ENCODE measurements at places on chromosomes 13 and 19.

DNA sequence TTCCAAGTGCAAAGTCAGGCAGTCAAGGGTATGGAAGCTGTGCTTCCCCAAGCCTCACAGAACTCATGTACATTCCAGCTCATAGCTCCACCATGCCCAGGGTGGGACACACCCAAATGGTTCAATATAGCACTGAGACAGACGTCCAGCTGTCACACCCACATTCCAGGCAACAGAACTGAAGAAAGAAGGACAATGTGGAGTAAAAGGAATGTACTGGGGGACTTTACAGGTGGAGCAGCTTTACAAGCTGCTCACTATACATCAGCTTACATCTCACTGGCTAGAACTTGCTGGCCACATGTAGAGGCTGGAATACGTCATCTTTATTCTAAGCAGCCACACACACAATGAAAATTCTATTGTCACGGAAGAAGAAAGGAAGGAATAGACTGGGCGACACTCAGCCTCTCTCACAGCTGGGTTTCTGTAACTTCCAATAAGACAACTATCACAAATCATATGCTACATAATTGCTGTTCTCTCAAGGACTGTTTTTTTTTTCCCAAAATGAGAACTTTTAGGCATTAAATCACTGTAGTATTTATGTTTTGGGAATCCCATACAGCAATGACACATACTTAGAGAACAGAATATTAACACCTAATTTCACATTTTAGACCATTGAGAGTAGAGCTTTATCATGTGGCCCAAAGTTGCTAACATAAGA is 86.1 kb downstream of the KLF12 start:
- no peak overlapping the region for H3K4me3 ChIP-seq
- no peaks in the 10 kb centered on the region for H3K36me3 ChIP-seq
- H3K4me1 ChIP-seq = no peaks in the 10 kb centered on the region
- H3K27ac ChIP-seq = no peak overlapping the region
- no peak for DNase-seq

DNA sequence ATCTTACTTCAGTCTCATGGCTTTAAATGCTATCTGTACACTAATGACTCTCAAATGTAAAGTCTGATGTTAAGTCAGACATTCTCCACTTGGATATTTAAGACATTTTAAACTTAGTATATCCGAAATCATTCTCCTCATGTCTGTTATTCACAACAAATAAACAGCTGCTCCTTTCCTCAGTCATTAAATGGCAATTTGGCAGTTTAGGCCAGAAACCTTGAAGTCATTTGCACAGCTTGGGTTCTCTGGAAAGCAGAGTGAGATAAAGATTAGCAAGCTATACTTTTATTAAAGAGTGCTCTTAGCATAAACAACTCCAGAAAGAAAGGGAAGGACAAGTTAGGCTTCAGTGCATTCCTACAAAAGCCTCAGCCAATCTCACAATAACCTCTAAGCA is 53.7 kb downstream of the DNAJC15 start:
- H3K27me3 ChIP-seq = no peaks in the 10 kb centered on the region
- no peak overlapping the region for H3K4me3 ChIP-seq
- H3K36me3 ChIP-seq = peaks cover 2% of the 10 kb centered on the region
- DNase-seq = no peak
- H3K27ac ChIP-seq = peak overlapping the region; percentile 29

- no peaks in the 10 kb centered on the region for H3K4me1 ChIP-seq
- H3K36me3 ChIP-seq = no peaks in the 10 kb centered on the region
- DNase-seq = no peak
- no peak overlapping the region for H3K4me3 ChIP-seq
These were observed 372.6 kb downstream of the OXGR1 start for GRCh38 chr13:96621634-96622183.

GRCh38 chr13:82747958-82748357 is 1134.3 kb downstream of the SLITRK1 start:
- no peak overlapping the region for H3K4me3 ChIP-seq
- H3K27ac ChIP-seq = no peak overlapping the region
- no peaks in the 10 kb centered on the region for H3K4me1 ChIP-seq
- no peak for DNase-seq
- no peaks in the 10 kb centered on the region for H3K36me3 ChIP-seq

DNA sequence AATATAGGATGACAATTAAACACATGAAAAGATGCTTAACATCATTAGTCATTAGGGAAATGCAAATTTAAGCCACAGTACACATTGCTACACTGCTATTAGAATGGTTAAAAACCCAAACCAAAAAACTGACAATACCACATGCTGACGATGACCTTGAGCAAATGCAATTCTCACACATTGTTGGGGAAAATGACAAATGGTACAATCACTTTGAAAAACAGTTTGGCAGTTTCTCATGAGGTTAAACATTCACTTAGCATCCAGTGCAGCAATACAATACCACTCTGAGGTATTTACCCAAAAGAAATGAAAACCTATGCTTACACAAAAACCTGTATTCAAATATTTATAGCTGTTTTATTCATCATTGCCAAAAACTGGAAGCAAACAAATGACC is 11.3 kb downstream of the FLT3 start:
- H3K27me3 ChIP-seq = no peaks in the 10 kb centered on the region
- no peak overlapping the region for H3K4me3 ChIP-seq
- no peaks in the 10 kb centered on the region for H3K36me3 ChIP-seq
- H3K27ac ChIP-seq = no peak overlapping the region
- no peak for DNase-seq

- no peak overlapping the region for H3K4me3 ChIP-seq
- no peaks in the 10 kb centered on the region for H3K36me3 ChIP-seq
- no peak overlapping the region for H3K27ac ChIP-seq
- no peaks in the 10 kb centered on the region for H3K27me3 ChIP-seq
- peaks cover 10% of the 10 kb centered on the region for H3K4me1 ChIP-seq
These were observed 18.5 kb upstream of the COLGALT1 start for GRCh38 chr19:17536955-17537354.

DNA sequence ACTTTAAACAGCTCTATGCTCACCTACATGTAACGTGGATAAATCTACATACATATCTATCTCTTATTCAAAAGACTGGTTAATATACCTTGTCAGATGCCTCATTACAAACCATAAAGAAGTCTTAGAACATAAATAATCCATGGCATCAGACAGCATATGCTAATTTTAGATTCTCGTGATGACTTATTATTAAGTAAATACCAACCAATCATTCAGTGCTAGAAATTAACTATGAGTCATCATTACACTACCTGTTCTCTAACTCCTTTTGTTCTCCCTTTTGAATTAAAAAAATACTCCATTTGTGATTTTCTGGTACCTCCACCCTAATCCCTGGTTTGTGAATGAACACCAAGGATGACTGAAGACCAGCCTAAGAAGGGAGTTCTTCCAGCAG is 754.3 kb upstream of the ARGLU1 start:
- H3K27ac ChIP-seq = no peak overlapping the region
- DNase-seq = no peak
- no peaks in the 10 kb centered on the region for H3K27me3 ChIP-seq
- H3K4me1 ChIP-seq = no peaks in the 10 kb centered on the region

- no peak for DNase-seq
- no peak overlapping the region for H3K4me3 ChIP-seq
- H3K4me1 ChIP-seq = no peaks in the 10 kb centered on the region
- no peaks in the 10 kb centered on the region for H3K36me3 ChIP-seq
These were observed 120.6 kb upstream of the GPR12 start for GRCh38 chr13:26881154-26881553.

GRCh38 chr13:106471957-106472543 is 63.4 kb downstream of the EFNB2 start:
- H3K4me3 ChIP-seq = no peak overlapping the region
- DNase-seq = no peak
- H3K27me3 ChIP-seq = no peaks in the 10 kb centered on the region
- H3K36me3 ChIP-seq = no peaks in the 10 kb centered on the region
- H3K27ac ChIP-seq = no peak overlapping the region

DNA sequence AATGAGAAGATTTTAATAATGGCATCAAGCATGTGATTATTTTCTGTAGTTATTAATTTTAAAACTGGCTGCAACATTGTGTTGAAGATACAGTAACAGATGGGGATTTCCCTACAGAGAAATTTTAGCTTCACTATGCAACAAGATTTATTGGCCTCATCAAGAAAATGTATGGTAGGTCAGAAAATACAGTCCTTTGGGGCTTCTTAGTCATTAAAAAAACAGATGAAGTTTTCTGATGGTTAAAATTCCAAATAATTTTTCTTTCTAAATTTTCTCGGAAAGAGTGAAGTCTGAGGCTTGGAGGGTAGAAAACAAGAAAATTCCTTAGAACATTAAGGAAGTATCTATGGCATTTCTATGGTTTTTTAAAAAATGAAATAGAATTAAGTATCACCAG is 1790.8 kb upstream of the PCDH20 start:
- no peak for DNase-seq
- no peaks in the 10 kb centered on the region for H3K27me3 ChIP-seq
- H3K4me3 ChIP-seq = no peak overlapping the region
- H3K36me3 ChIP-seq = no peaks in the 10 kb centered on the region
- H3K27ac ChIP-seq = no peak overlapping the region
- H3K4me1 ChIP-seq = no peaks in the 10 kb centered on the region

DNA sequence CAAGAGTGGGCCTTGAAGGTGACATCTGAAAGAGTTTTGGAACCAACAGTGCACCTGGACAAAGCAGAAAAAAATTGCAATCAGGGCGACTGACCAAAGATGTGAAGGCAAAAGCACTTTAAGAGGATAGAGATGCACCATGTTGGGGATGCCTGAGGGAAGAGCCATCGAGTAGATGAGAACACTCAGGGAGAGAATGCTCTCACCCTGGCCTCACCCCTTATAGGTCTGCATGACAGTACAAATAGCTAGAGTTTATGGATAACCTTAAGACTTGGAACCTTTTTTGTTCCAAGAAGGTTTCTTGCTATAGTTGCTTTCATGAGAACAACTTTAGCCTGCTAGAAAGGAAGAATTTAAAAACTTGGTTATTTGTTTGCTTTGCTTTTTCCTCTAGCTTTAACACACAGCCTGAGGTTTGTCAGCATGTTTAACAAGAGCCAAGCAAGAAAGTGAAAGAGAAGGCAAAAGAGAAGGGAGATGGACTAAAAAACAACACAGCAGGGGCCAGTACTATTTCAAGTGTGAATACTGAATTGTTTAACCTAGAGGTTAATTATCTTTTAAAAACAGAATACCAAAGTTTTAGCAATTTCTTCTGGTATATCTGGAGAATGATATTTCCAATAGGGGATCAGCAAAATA is 418.9 kb downstream of the DIAPH3 start:
- H3K4me1 ChIP-seq = no peaks in the 10 kb centered on the region
- H3K36me3 ChIP-seq = no peaks in the 10 kb centered on the region
- DNase-seq = no peak
- H3K27me3 ChIP-seq = no peaks in the 10 kb centered on the region

- DNase-seq = no peak
- no peak overlapping the region for H3K27ac ChIP-seq
- no peaks in the 10 kb centered on the region for H3K27me3 ChIP-seq
- H3K4me3 ChIP-seq = no peak overlapping the region
- no peaks in the 10 kb centered on the region for H3K4me1 ChIP-seq
These were observed 5.0 kb downstream of the PRODH2 start for GRCh38 chr19:35807633-35808032.

GRCh38 chr13:31261241-31261640 is 61.5 kb downstream of the B3GLCT start:
- H3K4me1 ChIP-seq = no peaks in the 10 kb centered on the region
- H3K27ac ChIP-seq = no peak overlapping the region
- no peak for DNase-seq
- H3K36me3 ChIP-seq = no peaks in the 10 kb centered on the region

- H3K36me3 ChIP-seq = no peaks in the 10 kb centered on the region
- no peaks in the 10 kb centered on the region for H3K27me3 ChIP-seq
- H3K4me1 ChIP-seq = peaks cover 58% of the 10 kb centered on the region
- H3K4me3 ChIP-seq = 0 out of 2 replicates have a peak within 1 kb of the TSS, but pooled peaks have one; percentile 4
These were observed at the start of gene FFAR2 for GRCh38 chr19:35447606-35448469. Gene FFAR2, plus strand, starts transcription at chr19:35448257. Its CDS starts 1,458 bp downstream, at chr19:35449715.

DNA sequence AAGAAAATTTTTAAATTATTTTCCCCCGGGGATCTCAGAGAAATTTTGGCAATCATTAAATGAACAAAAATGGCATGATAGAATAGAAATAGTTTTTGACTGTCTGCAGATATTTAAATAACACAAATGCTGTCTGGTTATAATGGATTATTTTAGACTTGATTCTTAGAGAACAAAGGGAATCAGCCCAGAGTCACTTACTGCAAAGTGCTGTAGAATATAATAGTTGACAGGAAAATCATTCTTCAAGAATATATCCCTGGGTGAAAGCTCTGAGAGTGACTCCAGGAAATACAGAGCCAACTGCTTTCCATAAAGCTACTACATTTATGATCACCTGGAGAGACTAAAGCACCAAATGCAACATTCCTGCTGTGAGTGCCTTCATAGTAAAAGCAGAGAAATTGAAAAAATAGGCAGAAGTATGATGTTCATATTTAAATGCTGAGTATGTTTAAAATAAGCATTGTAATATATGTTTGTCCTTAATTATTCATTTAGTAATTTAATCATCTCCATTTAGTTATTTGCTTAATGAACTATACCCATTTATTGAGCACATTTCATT is 1765.8 kb downstream of the SLITRK1 start:
- DNase-seq = no peak
- no peaks in the 10 kb centered on the region for H3K4me1 ChIP-seq
- H3K27ac ChIP-seq = no peak overlapping the region

GRCh38 chr19:15037586-15037985 is 11.7 kb upstream of the CASP14 start:
- H3K4me1 ChIP-seq = no peaks in the 10 kb centered on the region
- DNase-seq = no peak
- no peaks in the 10 kb centered on the region for H3K27me3 ChIP-seq
- H3K36me3 ChIP-seq = no peaks in the 10 kb centered on the region
- H3K27ac ChIP-seq = no peak overlapping the region
- H3K4me3 ChIP-seq = no peak overlapping the region

- no peak for DNase-seq
- H3K36me3 ChIP-seq = no peaks in the 10 kb centered on the region
- no peak overlapping the region for H3K4me3 ChIP-seq
These were observed 183.7 kb upstream of the LSM14A start for GRCh38 chr19:33988601-33989000.

DNA sequence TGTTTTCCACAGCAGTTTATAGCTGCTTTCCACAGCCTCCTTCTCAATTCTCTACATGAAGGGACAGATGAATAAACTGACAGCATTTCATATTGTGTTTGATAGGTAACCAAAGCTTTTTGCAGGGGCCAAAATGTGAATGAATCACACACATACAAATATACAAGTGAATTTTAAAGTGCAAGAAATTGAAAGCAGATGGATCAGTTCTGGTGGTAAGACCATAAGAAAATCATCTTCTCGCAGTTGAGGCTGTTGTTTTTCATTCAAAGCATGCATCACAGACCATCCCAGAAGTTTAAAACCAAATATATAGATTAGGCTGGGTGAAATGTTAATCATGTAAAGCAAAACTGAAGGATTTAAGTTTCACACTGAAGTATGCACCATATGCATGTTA is 1569.4 kb downstream of the PCDH9 start:
- H3K27ac ChIP-seq = no peak overlapping the region
- no peaks in the 10 kb centered on the region for H3K4me1 ChIP-seq
- H3K36me3 ChIP-seq = no peaks in the 10 kb centered on the region
- H3K27me3 ChIP-seq = no peaks in the 10 kb centered on the region
- no peak overlapping the region for H3K4me3 ChIP-seq
- DNase-seq = no peak

GRCh38 chr19:6530386-6531162 is at the start of gene TNFSF9:
Gene TNFSF9, plus strand, starts transcription at chr19:6531026. Its CDS starts 11 bp downstream, at chr19:6531037.
- DNase-seq = no peak
- peak within 1 kb of the TSS; percentile 83 for H3K27ac ChIP-seq
- H3K36me3 ChIP-seq = peaks cover 8% of the 10 kb centered on the region
- peak within 1 kb of the TSS; percentile 99 for H3K4me3 ChIP-seq
- H3K4me1 ChIP-seq = peaks cover 34% of the 10 kb centered on the region

Measured in GM12878 (cell line).